Posterior vena cava (tissue), 2 donors: ENCODE measurements at places on chromosomes 5 and 9. TPM values are rescaled to one million over a fixed set of nuclear protein-coding genes. Genes with fewer than 3 reads are reported as not detected.

The MAT2B gene
- 34.7 TPM for total RNA-seq

The FCHSD1 gene
- total RNA-seq = 11.6 TPM

The CXCL14 gene
- total RNA-seq = 52.6 TPM

The PCDHGA3 gene
- 3.0 TPM for total RNA-seq

The ANKDD1B gene
- total RNA-seq = 0.93 TPM

The SLC36A2 gene
- total RNA-seq = not detected

The NIPAL4 gene
- 0.52 TPM for total RNA-seq

The IL17B gene
- total RNA-seq = 15.2 TPM

The SLC6A3 gene
- 0.10 TPM for total RNA-seq

The NPM1 gene
- 508 TPM for total RNA-seq

The CHSY3 gene
- 4.9 TPM for total RNA-seq

The TSLP gene
- total RNA-seq = 1.7 TPM

The OGN gene
- total RNA-seq = 64.0 TPM
